Activated CD4-positive, CD25-positive, alpha-beta regulatory T cell (primary cell): ENCODE measurements at places on chromosomes 13 and 19.

GRCh38 chr19:17220207-17220758, 5.1 kb downstream of the USE1 start:
- DNase-seq: no peak

GRCh38 chr13:22748866-22749577, 431.8 kb upstream of the SGCG start:
- DNase-seq: no peak

GRCh38 chr19:16327911-16328823, 3.5 kb downstream of the KLF2 start:
- no peak for DNase-seq

GRCh38 chr13:75299246-75299645, 182.7 kb downstream of the TBC1D4 start:
- no peak for DNase-seq
